Kasumi-1 (cell line): ENCODE measurements at places on chromosomes 5 and 9.

DNA sequence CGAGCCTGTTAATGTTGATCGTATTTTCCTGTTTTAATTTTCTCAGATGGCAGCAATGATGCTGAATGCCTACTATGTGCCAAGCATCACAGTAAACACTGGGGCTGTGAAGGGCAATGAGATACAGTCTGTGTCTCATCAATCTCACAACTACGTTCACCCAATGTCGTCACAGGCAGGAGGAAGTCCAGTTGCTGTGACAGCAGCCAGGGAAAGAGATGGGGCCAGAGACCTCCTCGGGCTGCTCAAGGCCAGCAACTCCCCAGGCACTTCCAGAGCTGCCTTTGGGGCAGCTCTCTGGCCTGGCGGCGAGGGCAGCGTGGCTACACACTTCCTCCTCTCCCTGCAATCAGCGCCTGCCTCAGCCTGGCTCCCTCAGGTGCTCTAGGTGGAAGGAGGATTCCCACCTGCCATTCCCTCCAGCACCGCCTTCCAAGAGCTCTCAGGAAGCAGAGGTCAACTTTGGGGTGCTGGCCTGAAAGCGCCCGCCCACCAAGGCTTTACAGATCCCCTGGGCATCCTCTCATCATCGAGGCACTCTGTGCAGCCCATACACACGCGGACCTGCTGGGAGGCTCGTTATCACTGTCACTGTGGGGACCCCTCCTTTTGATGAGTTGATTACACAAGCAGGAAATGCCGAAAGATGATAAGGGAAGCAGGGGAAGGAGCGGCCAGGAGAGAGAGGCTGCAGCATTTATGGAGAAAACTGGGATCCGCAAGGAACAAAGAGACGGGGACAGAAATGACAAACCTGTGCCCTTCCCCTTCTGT, 159.2 kb downstream of the ZDHHC21 start:
- DNase-seq: no peak

GRCh38 chr9:16496908-16497307, 373.6 kb downstream of the BNC2 start:
- DNase-seq: no peak

DNA sequence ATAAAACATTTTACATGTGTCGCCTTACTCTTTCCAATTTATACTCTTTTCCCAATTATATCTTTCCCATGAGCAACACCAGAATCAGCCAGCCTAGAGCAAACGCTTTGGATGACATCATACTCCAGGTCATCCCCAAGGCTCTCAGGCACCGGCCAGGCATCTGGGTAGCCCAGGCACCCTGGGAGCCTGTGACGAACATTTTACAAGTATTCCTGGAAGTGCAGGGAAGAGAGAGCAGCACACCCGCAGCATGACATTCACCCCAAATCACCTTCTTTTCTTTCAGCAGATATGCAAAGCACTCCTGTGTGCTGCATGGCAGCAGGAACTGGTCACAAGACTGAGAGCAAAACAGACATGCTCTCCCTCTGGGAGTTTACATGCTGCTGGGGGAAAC, 75.7 kb upstream of the SMIM23 start:
- no peak for DNase-seq

DNA sequence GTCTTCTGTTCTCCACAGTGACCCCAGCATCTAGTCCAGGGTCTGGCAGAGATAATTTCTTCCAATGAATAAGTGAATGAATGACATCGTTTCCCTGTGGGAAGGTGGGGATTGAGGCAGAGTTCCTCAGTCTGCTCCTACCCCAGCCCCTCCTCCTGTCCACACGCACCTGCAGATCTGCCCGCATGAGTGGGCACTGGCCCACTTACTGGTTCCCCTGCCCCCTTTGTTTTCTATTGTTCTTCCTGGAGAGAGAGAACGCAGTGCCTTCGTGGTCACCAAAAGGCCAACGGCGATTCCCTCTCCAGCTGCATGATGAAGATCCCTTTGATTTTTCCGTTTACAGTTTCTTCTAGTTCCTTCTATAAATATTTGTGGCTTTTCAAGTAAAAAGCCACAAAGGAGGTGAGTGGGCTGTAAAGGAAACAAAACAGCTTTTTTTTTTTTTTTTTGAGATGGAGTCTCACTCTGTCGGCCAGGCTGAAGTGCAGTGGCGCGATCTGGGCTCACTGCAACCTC, 5.8 kb upstream of the FPGS start:
- peak; percentile 46 for DNase-seq

DNA sequence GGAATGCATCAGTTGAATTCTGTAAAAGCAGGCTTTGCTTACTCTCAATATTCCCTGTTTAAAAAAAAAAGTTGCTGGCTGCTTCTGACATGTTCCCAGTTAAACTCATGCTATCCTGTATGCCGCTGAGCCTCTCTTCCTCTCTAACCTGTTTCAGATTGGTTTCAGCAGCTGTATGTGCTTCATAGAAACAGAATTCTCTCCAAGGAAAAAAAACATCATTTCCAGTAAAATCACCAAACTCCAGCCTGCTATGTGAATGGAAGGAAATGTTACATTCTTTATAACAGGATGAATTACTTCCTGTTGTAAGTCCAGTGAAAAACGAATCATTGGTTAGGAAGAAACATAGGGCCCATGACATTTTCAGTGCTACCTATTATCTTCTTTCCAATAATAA, 25.7 kb upstream of the KCNV2 start:
- DNase-seq: no peak

- no peak for DNase-seq
Measured at GRCh38 chr5:139710319-139711066, 62.3 kb downstream of the CXXC5 start.

DNA sequence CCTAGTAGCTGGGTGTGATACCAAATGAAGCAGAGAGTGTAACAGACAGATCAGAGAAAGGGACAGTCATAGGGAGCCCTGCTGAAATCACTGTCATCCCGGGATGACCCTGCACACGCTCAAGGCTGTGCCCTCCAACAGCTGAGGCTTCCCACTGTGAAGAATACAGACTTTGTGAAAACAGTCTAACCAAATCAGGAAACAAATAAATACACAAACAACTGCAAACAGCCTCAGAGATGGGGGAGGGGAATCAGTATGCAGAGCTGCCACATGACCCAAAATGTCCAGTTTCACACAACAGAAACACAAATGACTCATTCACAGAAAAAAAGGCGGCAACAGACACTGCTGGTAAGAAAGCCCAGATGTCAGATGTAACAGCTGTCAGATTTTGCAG, 101.9 kb downstream of the ADAMTS2 start:
- DNase-seq: no peak

- no peak for DNase-seq
Measured at GRCh38 chr5:107607671-107608345, 62.9 kb downstream of the EFNA5 start.

DNA sequence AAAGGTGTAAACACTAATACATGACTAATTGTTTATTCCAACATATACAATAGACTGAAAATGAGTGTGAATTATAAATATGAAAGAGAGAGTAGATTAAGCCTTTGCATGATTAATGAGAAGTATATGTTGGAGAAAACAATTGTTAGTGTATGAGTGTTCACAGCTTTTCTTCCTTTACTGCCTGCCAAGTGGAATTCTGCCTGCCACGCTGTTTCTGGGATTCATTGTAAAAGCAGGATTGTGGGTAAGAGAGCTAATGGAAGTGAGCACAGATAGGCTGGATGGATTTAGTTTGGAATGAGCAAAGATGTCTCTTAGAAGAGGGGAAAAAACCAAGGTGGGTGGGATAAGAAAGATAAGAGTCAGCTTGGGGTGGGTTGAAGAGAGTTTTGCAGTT, 129.6 kb upstream of the NMUR2 start:
- no peak for DNase-seq

DNA sequence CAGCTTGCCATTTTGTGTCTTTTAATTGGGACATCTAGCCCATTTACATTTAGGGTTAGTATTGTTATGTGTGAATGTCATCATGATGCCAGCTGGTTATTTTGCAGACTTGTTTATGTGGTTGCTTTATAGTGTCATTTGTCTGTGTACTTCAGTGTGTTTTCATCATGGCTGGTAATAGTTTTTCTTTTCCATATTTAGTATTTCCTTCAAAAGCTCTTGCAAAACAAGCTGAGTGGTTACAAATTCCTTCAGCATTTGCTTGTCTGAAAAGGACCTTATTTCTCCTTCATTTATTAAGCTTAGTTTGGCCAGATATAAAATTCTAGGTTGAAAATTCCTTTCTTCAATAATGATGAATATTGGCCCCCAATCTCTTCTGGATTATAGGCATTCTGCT, 28.5 kb upstream of the TNFSF15 start:
- DNase-seq: no peak

- DNase-seq: peak; percentile 0
Measured at GRCh38 chr5:123371575-123372179, 51.5 kb downstream of the CEP120 start.

DNA sequence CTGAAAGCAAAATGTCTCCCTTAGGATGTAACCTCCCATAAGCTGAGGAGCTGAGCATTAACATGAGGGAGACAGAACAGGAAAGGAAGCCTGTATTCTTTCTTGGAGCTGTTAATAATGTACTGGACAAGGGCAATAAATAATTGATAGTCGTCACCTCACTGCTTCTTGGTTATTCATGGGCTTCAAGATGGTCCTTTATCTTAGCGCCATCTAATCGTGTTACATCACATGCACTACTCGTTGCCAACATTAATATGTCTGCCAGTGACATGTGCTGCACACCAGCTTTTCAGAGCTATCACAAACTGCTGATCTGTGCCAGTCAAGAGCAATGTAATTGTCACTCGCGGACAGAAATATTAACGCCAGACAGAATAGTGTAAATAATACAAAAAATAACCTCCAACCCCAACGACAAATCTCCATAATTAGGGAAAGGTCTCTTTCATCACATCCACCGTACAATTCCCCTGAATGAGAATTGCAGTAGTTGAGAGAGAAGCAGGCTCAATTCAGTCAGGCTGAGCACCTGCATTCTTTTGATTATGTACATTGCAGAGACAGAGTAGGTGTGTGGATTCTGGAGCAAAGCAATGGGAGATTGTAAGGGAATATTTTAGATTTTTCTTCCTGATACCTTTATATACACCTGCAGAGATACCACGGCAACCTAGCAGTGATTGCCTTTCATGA, 267.1 kb downstream of the SPATA31D1 start:
- DNase-seq: no peak

DNA sequence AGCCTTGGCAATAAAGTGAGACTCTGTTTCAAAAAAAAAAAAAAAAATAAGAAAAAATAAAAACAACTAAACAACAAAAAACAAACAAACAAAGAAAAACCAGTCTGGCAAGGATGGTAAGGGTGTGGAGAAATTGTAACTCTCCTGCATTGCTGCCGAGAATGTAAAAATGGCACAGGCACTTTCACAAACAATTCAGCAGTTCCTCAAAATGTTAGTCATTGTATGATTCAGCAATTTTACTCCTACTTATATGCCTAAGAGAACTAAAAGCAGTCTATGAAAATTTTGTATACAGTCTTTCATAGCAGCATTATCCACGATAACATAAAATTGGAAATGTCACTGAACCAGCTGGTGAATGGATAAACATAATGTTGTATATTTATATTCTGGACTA, 280.4 kb downstream of the CDH9 start:
- DNase-seq: peak; percentile 10

GRCh38 chr5:143399616-143400540, 3.6 kb downstream of the NR3C1 start:
- no peak for DNase-seq

- DNase-seq: no peak
Measured at GRCh38 chr5:124729720-124730359, 16.6 kb downstream of the ZNF608 start.

DNA sequence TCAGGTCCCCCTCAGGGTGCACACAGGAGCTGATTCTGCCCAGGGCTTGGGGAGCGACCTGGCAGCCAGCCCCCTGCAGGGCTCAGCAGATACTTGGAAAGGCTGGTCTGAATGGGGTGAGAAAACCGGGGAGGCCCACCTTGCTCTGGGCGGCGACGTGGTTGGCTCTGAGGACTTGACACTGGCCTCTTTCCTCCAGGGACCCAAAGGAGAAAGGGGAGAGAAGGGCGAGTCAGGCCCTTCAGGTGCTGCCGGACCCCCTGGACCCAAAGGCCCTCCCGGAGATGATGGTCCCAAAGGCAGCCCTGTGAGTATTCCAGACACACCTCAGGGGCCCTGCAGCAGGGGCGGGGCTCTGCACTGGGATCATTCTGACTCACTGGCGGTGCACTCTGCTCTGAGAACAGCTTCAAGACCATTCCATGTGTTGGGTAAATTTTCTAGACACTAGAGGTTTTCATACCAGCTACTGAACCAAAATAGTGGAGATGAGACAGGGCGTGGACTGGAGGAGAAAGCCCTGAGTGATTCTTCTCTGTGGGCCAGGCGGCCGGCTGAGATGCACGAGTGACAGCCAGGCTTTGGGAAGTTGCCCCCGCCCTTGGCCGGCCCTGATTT, 65.9 kb upstream of the FCN2 start:
- DNase-seq: no peak

DNA sequence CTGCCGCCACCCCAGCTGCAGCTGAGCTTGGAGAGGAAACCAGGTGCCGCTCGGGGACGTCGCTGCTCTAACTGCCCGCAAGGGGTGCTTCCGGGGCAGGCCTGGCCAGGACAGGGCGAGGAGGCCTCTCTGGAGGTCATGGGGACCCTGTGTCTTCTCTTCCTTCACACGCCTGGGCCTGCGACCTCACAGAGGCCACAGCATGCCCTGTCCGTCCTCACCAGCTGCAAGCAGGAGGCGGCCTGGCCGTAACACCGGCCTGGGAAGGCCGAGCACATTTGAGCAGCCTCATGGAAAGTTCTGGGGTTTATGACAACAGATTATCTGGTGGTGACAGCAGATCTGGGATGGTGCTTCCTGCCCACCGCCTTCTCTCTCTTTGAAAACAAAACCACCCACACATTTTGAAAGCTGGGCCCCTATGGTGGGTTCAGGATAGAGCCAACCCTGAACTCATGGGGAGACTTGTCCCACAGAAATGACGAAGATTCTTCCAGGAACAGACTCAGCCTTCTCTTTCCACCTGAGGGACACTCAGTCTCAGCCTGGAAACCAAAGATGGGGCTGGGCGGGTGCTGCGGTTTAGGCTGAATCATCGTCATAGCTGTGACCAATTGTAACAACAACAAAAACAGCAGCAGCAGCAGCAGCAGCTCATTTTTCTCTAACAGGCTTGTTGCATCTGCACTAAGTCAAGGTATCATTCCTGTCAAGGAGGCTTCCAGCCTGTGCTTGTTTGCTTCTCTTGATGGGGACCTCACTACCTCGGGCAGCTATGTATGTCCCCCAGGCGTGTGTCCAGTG, 99.6 kb upstream of the RAPGEF1 start:
- DNase-seq: no peak

DNA sequence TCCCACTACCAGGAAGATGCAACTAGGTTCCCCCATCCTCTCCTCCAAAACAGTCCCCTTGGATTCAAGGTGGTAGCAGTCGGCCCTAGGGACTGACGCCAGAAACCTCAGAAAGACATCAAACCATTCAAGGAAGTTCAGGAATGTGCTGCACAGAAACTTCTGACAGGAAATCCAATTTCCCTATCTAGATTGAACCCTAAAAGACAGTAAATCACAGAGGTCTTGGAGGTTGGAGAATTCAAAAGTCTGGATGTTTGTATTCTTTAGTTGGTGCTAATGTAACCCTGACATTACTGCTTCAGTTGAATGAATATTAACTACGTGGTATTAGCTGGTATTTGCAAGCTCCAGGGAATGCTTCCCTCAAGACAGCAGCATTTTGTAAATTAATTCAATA, 125.3 kb downstream of the SYK start:
- DNase-seq: no peak
